ENCODE measurements at places on chromosomes 12 and 14.
A peak's percentile ranks its signal among the peaks of the same experiment; 100 is the strongest.

DNA sequence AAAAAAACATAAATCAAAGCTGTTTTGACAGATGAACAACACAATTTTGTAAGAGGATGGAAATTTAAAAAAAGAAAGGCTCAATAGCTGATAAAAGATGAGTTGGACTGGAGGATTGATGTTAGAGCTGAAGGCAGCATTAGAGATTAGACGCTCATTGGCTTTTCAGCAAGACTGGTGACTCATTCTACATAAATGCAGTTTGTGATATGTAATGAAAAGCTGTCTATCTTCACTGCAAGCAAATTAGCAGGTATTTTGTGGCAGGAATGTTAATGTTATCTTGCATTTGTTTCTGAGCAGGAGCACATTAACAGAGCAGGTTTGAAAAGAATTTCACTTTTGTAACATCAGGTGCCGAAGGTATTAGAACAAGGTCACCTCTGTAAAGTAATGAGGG, 442.7 kb upstream of the NOVA1 start:
- no peak for DNase-seq

DNA sequence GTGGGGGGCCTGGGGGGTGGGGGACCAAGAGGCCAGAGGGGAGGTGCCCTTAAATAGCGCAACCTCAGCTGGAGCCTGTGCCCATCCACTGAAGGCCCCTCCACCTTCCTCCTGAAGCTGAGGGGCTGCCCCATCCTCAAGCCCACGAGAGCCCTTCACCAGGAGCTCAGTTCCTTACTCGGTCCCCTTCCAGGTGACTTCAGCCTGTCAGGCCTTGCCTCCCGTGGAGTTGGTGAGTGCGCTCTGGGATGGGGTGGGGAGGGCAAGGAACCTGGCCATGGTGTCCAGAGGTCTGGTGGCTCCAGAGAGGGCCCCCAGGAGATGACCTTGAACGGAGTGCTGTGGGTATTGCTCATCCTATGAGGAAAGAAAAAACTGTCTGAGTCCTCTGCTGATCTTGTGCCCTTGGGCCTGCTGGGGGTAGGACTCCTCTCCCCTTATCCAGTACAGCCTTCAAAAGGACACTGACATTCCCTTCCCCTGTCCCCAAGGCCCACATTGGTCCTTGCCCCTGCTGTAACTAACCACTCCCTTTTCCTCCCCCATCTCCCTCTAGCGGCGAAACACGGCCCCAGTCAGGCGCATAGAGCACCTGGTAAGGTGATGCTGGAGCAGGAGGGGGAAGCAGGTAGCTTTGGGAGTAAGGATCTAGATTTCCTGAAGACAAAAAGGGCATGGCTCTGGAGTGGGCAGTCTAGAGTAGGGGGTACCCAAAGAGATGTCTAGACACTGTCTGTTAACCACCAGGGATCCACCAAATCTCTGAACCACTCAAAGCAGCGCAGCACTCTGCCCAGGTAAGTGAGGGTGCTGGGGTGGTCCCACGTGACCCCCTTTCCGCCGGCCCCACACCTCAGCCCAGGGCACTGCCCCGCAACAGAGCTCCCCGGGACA, 3.6 kb downstream of the TNS2 start:
- no peak for DNase-seq

- DNase-seq: peak; percentile 82
Observed at GRCh38 chr14:103522649-103523574, at the start of gene CKB. Gene CKB (minus strand): TSS chr14:103522830. CDS start chr14:103522493, 337 bp downstream.

DNA sequence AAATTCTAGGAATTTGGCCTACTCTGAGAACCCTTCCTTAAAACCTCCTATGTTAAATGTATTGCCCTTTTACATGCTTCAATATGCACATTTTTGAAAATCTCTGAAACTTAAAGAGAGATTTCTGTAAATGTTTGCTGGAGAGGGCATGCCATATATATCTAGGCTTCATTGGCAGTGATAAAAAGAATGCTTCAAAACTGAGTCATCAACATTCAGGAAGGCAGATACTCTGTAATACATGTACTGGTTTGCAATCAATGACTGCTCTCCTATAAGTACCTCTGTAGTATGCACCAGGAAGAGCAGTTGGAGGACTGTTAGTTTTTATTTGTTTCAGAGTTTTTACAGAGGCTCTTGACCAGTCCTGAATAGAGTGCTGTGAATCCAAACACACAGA, 739.9 kb downstream of the SLC16A7 start:
- no peak for DNase-seq

DNA sequence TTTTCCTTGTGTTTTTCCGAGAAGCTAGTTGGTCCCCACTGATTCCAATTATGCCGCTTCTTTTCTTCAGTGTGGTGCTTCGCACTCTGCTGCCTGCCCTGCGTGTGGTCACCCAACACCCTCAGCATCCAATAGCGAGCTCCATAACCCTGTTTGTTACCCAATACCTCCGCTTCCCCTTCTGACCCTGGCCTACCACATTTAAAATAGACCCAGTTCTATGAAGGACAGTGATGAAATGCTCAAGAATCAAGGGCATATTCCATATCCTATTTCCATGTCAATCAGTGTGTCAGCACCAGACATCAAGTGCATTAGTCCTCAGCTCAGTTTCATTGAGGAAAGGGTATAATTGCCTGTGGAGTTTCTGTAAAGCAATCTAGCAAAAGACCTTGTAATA, 9.5 kb downstream of the NDRG2 start:
- DNase-seq: no peak

GRCh38 chr14:69818758-69819191, 21.7 kb upstream of the SLC10A1 start:
- peak; percentile 70 for DNase-seq

GRCh38 chr12:111427417-111428074, 21.8 kb downstream of the SH2B3 start:
- DNase-seq: no peak

GRCh38 chr12:54393207-54393609, 8.7 kb upstream of the ZNF385A start:
- DNase-seq: no peak

DNA sequence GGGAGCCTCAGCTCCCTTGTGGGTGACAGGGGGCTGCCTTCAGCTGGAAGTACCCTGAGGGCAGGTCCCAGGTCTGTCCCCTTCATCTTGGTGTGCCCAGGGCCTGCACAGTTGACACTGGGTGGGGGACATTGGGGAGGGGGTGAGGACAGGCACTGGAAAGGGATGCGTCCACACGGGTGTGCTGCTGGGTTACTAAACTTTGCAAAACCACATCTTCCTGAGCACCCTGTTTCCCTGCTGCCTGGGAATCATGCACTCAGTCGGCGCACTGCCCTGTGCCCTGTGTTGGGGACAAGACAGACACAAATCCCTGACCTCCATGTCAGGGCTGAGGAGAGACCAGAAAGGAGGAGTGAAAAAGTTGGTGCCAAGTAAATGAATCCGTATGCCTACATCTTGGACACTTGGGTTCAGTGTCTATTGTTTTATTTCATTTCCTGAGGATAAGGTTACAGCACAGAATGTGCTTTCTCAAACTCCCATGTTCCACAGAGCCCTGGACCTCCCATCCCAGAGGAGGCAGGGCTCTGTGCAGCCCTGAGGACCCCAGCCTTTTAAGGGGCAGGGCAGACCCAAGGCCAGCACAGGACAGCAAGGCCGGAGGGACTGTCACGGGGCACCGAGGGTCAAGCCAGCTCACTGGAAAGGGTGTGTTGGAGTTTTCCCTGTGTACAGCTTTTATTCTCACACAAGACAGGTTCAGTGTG, 2.9 kb upstream of the SLC25A29 start:
- no peak for DNase-seq

GRCh38 chr14:94768521-94769390, 1.2 kb downstream of the GSC start:
- DNase-seq: no peak

DNA sequence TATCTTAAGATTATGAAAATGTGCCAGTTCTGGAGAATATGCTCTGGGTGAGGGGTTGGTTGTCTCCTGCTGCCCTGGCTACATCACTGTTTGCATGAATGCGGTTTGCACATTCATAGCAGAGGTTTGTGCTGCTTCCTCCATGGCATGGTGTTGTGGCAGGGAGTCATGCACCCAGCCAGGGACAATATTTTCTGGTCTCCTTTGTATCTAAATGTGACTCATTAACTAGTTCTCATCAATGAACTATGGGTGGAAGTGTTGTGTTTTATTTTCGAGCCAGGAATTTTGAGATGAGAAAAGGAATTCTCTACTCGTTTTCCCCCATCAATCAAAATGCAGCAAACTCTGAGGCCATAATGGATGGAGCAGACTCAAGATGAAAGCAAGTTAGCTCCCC, 527.3 kb downstream of the SNAPC1 start:
- no peak for DNase-seq

DNA sequence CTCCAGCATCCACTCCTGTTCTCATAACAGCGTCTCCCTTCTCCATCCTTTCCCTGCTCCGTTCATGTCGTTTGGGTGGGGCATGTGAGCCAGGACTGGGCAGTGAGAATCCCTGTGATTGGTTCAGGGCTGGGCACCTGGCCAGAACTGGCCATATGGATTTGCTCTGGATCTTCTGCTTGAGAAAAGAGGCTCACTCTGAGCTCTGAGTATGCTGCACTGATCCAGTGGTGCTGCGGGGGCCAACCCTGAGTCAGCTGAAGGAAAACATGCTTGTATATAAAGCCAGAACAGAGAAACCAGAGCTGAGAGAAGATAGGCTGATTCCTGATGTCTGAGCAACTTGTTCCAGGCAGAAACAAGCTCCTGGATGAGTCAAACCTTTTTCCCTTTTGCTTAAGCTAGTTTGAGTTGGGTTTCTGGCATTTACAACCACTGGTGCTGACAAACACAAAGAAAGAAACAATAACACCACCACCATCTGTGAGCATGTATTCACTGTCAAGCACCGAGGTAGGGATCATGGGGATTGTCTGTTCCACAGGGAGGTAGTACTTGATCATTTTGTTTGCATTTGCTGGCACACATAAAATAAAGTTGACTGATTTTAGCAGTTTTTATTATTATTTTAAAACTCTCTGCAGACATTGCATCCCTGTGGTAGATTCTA, 14.0 kb upstream of the HPD start:
- no peak for DNase-seq

GRCh38 chr12:121297435-121297991, 1.0 kb upstream of the CAMKK2 start:
- DNase-seq: peak; percentile 47

- no peak for DNase-seq
Observed at GRCh38 chr12:4540638-4541037, 1.9 kb downstream of the RAD51AP1 start.

DNA sequence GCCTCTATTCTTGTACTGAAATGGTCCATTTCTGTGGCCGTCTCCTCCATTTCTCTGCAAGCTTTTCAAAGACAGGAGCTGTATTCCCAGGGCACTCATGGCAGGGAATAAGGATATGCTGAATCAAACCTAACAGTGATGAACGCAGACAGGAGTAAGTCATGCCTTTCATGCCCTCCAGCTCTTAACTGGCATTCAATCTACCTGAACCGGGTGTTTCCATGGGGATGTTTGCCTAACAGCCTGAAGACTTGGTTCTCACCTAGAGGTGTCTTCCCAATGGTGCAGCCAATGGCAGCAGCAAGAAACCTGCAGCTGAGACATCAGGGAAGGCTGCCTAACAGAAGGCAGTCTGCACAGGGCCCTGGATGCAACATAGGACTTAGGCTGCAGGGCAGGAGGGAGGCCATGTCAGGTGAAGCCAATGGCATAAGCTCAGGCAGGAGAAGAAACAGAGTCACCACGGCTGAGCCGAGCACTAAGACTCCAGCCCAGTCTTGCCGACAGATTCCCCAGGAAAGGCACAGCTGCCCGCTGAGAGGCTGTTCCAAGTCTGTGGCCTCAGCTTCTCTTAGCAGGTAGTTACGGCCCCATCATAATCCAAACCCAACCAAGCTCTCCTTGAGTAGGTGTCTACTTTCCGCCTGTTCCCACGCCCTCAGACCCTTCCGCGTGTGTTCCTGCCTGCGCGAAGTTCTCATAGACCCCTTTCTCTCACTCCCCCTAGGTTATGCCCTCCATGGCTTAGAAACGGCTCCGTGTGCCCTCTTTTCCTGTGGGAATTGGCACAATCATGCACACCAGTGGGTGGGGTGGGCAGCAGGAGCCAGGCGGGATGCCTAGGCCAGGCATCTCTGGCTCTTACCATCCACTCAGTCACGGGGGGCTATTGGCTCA, 44.1 kb downstream of the VWF start:
- no peak for DNase-seq

DNA sequence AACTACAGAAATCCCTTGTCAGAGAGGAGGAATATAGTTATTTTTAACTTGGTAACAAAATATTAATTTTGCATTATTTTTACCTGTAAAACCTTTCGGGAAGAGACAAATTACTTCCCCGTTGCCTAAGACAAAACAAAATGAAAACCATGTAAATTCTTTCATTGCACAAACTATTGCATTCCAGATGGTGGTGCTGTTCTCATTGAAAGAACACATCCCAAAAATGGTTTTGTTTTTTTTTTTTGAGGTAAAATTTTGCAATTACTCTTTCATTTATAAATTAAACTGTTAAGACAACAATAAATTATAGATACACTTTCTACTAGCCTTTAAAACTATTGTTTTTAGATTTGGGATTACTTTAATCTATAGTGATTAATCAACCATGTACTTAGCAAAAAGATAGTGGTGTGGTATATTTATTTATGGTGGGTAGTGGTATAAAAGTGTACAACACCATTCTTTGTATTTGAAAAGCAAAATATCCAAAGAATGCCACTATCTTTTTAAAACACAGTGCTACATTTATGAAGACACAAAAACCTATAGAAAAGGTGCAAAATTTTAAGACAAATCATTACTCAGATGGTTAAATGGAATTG, 115.5 kb downstream of the SLC38A1 start:
- DNase-seq: peak; percentile 21

GRCh38 chr14:102424923-102425322, 62.2 kb downstream of the TECPR2 start:
- DNase-seq: no peak

DNA sequence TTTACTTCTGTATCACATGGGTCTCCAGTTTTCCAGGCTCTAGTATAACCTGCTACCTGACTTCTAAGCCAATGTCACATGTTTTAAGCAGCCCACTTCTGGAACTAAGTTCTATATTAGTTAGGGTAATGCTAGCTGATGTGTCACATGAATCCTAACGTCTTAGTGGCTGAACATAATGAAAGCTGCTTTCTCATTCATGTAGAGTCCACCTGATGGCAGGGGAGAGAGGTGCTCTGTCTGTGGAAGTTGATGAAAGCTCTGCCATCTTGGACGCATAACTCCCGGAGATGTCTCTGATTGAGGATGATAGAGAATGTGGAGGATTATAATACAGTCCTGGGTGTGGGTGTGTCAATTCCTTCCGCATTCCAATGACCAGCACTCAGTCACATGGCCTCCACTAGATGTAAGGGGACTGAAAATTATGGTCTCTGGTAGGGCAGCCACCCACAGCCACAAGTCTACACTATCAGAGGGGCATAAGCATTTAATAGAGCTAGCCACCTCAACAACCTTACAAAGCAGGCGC, 234.4 kb upstream of the CRY1 start:
- no peak for DNase-seq

GRCh38 chr14:30162066-30162465, 234.4 kb upstream of the PRKD1 start:
- no peak for DNase-seq

DNA sequence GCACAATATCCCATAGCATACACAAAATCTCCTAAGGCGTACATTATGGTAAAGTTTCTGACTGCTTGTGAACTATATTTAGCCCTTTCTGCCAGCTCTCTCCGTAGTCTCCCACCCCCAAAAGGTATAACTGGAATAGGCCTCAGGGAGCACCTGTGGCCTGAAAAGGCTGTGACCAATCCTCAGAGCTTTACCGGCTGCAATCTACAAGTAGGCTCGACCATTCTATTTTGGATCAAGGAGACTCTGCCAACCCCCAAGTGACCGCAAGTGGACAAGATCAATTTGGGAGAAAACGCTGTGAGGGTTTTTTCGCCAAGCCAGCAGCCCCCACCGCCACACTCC, 1.2 kb downstream of the PPTC7 start:
- no peak for DNase-seq

Data from GM20000 (cell line).